T-helper 17 cell (primary cell): ENCODE measurements at places on chromosomes 3 and 15.

GRCh38 chr3:11508346-11509172, 135.2 kb downstream of the VGLL4 start:
- DNase-seq: no peak

- DNase-seq: no peak
These were observed 328.7 kb upstream of the ATP11B start for GRCh38 chr3:182464513-182465145.

- no peak for DNase-seq
These were observed 530.7 kb downstream of the ZIC1 start for GRCh38 chr3:147939839-147940238.

DNA sequence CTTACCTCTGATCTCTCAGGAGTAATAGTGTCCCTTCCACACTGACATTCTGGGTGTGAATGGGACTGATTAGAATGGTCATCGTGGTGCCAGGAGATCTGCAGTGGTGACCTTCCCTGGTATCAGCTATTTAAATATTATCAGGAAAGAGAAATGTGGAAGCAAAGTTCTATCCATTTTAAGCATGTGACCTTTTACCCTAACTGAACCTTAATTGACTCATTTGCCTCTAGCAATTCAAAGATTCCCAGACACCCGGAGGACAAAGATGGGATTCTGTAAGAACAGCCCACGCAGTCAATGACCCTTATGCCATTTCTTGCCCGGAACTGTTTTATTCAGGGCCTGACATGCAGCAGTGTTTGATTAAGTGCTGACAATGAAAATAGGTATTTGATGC, 10.3 kb downstream of the LIPC start:
- DNase-seq: no peak

- no peak for DNase-seq
These were observed 26.9 kb upstream of the GOLGA8B start for GRCh38 chr15:34610354-34610753.

GRCh38 chr3:42438193-42438592, 27.8 kb upstream of the LYZL4 start:
- DNase-seq: no peak

GRCh38 chr3:42591811-42592210, 1.2 kb downstream of the SS18L2 start:
- no peak for DNase-seq

DNA sequence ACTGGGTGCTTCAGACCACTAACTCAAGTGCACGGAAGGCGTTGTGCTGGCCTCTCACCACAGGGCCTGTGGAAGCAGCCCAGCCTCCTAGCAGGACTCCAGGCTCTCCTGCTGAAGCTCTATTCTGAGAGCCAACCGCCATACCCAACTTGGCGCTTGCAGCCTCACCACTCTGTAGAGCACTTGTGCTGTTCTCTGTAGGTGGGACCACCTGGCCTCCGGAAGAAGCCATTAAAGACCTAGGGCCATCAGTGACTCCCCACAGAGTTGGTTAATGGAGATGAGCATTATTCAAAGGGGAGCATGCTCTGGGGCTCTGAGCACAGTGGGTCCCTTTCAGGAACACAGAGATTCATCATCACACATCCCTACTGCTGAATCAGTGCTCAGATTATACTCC, 50.9 kb downstream of the C3orf85 start:
- DNase-seq: no peak
